ENCODE measurements at places on chromosomes 1 and 21.

- DNase-seq = no peak
Measured at GRCh38 chr1:89584211-89584610, 48.7 kb upstream of the LRRC8C start.

- DNase-seq = no peak
Measured at GRCh38 chr1:75099581-75099980, 34.6 kb upstream of the LHX8 start.

DNA sequence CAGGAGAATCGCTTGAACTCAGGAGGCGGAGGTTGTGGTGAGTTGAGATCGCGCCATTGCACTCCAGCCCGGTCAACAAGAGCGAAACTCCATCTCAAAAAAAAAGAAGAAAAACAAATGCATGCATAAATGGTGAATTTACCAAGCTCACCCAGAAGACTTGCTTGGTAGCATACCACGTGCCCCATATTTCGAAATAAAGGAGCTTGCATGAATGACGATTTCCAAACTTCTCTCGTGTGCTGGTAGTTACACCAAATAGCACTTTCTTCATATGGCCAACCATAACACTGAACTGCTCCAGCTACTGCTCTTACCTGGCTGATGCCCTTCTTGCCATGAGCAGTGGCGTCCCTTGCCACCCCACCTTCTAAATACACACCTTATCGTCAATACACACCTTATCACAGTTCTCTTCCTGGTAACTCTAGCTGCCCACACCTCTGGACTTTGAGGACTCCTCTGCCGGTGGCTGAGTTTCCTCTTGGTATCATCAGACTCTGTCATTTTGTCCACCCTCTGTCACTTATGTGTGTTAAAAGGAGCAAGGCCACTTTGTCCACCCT, 2.8 kb downstream of the DOP1B start:
- no peak for DNase-seq

DNA sequence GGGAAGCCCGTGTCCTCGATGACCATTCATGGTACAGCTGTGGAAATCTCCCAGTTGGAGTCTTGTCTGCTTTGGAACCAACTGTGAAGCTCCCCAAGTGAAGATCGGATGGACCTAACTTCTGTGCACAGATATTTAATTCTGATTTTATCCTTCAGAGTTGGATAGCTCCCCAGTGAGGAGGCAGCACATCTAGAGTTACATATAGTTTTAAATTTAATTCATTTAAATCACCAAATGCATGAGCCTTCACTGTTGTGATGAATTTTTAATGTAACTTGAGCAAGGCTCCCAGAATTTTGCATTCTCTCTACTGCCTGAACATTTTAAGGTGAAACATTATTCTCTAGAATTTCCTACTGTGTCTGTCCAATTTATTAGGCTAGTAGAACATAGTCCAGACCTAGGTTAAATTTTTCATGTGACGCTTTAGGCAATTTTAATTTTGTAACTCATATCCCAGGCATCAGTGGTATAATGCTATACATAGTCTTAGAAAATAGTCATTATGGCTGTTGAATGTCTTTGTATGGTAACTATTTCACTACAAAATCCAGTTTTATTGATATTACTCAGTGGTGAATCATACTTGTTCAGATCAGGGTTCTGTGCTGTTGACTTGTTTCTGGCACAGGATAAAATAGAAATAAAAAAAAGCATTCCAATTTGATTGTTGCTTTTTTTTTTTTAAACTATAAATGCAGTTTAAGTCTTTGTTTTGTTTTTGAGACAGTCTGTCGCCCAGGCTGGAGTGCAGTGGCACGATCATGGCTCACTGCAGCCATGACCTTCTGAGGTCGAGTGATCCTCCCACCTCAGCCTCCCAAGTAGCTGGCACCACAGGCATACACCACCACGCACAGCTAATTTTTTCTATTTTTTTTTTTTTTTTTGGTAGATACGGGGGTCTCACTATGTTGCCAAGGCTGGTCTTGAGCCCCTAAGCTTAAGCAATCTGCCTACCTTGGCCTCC, 66.9 kb downstream of the PRDM2 start:
- DNase-seq = no peak

DNA sequence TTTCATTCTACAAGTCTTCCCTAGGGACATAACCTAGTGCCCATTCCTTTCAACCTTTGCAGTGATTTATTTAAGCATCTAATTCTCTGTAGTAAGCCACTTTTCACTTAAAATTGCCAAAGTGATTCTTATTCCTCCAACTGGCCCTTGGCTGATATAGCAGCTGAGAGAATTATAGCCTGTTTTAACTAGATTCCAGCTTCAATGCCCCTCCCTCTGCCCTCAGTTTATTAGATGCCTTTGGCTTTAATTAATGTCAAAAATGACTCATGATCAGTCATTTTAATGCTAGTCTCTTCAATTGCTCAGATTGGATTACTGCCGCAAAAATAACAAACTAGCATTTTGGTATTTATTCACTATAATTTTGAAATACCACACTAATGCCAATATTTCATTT, 145.4 kb upstream of the KCTD3 start:
- DNase-seq = no peak

GRCh38 chr21:36792505-36792967, 93.6 kb downstream of the SIM2 start:
- DNase-seq = no peak

- DNase-seq = no peak
Measured at GRCh38 chr1:78274814-78275213, 216.0 kb upstream of the PTGFR start.

- no peak for DNase-seq
Measured at GRCh38 chr1:235407419-235407818, 40.2 kb downstream of the TBCE start.

DNA sequence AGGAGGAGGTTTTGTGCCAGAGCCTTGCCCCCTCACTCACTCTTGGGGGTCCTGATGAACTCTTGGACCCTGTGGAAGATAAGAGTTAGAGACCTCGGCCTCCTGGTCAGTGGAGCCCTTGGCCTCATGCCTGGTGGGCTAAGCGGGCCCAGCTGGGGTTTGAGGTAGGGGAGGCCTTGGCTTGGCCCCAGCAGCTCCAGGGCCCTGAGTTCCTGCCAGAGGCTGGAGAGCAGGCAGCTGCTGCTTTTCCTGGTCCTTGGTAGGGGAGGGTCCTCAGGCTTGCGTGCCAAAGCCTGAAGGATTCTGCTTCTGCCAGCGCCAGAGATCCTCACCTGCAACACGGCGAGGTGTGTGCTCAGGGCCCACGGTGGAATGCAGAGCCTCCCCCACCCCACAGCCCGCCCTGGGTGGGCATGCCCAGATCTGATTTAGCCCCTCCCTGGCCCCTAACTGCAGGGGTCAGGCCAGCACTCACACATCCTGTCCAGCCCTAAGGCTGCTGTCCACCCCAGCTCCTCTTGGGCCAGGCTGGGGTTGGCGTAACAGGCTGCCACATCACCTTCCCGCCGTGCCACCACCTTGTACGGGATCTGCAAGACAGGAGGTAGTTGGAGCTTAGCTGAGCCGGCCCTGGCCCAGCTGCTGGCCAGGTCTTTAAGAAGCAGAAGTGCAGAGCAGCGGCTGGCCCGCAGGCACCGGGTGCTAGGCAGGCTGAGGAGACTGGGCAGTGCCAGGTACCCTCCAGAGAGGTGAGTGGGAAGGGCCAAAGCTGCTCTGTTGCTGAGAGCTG, 4.7 kb downstream of the GALE start:
- DNase-seq = no peak

DNA sequence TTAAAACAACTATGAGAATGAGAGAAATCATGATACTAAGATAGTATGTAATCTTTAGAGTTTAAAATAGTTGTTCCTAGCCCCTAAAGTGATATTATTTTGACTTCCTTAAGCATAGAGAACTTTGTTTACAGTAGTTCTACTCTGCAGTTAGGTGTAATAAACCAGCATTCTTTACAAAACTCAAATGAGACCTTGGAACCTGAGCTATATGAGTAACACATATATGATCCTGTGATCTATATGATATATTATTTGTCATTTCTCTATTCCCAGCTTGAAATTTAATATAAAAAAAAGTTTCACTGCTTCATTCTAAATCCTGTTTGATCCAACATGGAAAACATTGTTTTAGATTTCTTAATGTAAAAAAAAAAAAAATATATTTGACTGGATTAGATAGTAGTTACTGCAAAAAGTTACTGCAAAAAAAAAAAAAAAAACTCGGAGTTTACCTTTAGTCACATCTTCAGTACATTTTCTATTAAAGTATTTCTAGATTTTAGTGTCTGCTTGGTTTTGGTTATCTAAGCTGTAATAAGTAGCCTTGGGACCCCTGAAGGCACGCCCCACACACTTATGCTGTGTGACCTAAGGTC, 463.8 kb downstream of the USP25 start:
- no peak for DNase-seq

GRCh38 chr1:74824497-74825107, 91.7 kb downstream of the TYW3 start:
- DNase-seq = no peak

- no peak for DNase-seq
Measured at GRCh38 chr1:175768610-175769009, 25.2 kb upstream of the TNR start.

- no peak for DNase-seq
Measured at GRCh38 chr1:226129230-226129629, 57.3 kb downstream of the ACBD3 start.

GRCh38 chr1:184747089-184747955, 7.3 kb downstream of the EDEM3 start:
- no peak for DNase-seq

GRCh38 chr1:202662081-202662480, 48.2 kb downstream of the SYT2 start:
- no peak for DNase-seq

GRCh38 chr21:33441489-33442477, 38.0 kb downstream of the TMEM50B start:
- no peak for DNase-seq

DNA sequence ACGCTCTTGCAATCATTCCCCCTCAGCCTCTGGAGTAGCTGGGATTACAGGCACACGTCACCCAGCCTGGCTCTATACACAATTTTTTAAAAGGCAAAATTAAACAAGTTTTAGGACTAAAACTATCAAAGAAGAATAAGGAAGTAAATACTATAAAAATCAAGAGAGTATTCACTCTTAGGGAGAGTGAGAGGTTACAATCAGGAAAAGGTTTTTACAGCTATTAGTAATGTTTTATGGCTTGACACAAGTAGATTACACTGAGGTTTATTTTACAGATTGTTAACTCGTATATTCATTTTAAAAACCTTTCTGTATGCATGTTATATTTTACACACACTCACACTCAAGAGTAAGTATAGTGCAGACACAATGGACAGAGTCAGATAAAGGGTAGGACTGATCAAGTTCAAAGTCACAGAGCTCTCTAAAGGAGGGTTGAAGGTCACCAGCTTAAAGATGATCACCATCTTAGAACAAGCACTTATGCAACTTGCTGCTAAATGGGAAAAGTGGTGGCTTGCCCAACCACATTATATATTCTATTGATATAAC, 77.9 kb upstream of the MAN1A2 start:
- no peak for DNase-seq

DNA sequence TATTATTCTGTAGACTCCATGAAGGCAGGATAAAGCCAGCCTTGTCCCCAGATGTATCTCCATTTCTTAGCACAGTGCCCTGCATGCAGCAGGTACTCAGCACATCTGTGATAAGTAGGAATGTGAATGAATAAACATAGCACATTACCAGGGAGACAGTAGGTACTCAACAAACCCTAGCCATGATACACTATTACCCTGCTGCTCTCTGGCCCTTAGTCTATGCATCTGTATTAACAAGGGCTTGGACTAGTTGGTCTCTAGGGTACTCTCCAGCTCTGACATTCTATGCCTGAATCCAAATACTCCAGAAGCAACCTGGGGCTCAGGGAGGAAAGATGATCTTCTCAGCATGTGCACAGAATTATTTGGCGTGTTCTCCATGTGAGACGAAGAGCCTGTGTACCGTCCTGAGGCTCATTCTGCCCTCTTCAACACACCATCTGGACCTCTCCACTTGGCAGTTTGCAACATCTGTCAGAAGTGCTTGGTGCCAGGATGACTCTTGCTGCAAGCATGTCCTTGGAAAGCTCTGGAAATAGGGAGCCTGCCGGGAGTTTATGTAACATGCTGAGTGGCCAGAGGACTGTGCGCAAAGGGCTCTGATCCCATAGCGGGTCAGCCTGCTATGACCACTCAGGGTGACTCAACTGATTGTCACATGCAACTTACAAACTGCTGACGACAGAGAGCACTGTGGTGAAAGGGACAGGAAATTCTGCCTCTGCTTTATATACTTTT, 228.2 kb upstream of the USP24 start:
- no peak for DNase-seq

DNA sequence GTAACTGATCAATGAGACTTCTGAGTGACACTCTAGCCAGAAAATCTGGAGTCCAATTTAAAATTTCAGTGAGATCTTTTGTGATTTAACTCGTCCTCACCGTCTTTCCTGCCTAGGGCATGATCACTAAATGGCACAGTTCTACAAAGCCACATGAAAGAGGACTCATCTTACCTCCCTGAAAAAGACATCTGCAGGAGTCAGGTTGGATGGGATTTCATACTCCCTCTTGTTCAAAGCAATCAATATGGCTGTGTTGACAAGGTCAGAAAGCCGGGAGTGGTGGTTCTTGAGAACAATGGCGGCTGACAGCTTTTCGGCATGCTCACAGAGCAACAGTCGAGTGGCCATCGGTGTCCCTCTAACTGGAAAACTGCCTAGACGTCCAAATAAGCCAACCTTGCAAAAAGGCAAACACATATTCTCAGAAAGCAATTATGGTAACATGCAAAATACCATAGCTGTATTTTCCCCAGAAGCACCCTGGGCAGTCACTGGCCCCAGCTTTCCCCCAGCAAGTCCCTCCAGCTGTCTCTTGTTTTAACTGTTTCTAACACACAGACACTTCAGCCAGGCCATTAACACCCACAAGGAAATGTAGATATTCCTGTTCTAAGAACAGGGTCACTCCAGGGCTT, 36.6 kb upstream of the ACTA1 start:
- DNase-seq = no peak

DNA sequence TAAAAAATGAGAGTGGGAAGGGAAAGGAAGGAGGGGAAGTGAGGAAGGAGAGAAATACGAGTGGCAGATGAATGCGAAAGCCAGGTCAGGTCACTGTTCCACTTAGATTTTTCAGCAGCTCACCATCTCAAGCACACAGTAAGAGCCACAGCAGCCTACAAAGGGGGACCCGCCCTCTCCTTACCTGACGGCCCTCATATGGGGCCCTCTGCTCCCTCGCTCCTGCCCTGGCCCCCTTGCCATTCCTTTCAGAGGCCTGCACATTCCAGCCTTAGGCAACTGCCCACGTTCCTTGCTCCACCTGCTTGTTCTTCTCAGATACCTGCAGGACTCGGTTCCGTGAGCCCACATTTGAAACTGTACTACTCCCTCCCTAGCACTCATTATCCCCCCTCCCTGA, 22.0 kb downstream of the VPS26C start:
- DNase-seq = no peak

DNA sequence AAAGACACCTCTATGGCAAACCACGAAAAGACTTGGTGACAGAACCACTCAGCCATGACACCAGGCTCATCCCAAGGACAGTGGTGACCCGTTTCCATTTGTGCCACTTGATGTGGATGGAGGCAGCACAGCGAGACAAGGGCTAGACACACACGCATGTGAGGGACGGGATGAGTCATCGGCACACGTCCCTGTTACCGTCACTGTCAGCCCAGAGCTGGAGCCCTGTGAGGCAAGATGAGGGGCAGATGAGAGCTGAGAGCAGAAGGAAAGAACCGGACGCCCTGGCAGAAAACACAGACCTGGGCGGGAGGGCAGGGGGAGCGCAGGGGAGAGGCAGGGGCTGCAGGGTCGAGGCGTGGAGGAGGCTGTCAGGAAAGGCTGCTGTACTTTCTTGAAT, 57.8 kb downstream of the SIK1 start:
- no peak for DNase-seq

- DNase-seq = no peak
Measured at GRCh38 chr1:33056426-33056825, 19.7 kb upstream of the AK2 start.

GRCh38 chr1:152626744-152627143, 3.8 kb upstream of the LCE3A start:
- DNase-seq = no peak
